ENCODE measurements at places on chromosomes 2 and 18.

- no peak for DNase-seq
Measured at GRCh38 chr2:237278568-237278967, 135.4 kb downstream of the COL6A3 start.

- no peak for DNase-seq
Measured at GRCh38 chr2:151097895-151098294, 163.8 kb downstream of the RBM43 start.

DNA sequence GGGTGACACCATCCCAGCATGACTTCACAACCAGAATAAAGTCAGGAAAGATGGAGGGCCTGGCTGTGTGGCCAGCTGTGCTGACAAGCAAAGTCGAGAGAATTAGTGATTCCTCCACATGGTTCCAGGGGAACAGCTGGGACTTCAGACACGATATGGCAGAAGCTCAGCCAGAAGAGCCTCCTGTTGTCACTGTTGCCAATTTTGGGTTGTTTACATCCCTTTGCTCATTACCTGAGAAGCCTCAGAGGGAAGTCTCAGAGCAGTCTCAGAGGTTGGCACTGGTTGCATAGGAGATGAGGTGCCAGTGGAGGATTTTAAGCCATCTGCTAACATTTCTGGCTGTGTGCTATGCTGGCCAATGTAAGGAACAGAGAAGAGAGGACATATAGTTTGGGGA, 16.0 kb downstream of the LINC00305 start:
- DNase-seq = no peak

GRCh38 chr2:144405982-144406788, 113.7 kb downstream of the ZEB2 start:
- DNase-seq = no peak

Measured in NCI-H774 (cell line).